ENCODE measurements at places on chromosomes 2 and 18.
A peak's percentile ranks its signal among the peaks of the same experiment; 100 is the strongest.

DNA sequence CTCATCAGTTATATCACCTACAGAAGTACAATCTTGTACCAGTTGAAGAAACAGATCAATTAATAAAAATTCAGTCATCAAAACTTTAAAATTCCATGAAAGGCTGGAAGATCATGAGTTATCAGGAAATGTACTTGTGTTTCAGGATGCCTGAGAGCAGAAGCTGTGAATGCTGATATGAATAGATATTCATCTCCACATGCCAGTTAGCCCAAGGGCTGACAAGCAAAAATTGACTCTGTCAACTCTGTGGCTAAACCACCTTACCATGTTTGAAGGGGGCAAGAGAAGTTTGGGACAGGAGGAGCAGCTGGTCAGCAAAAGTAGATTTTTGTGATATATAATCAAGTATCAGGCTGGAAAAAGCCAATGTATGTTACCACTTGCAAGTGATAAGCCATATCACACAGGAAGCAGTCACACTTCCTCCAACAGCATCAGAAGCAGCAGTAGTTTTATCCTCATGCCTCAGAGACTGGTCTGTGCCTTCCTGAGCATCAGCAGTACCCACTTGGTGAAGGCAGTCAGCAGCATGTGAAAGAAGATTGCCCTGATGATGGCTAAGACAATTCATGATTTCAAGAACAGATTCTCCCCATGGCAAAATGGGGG is 328.2 kb upstream of the CNTNAP5 start:
- no peak for DNase-seq

GRCh38 chr2:28600181-28600580 is 104.3 kb downstream of the PLB1 start:
- DNase-seq, result no peak

DNA sequence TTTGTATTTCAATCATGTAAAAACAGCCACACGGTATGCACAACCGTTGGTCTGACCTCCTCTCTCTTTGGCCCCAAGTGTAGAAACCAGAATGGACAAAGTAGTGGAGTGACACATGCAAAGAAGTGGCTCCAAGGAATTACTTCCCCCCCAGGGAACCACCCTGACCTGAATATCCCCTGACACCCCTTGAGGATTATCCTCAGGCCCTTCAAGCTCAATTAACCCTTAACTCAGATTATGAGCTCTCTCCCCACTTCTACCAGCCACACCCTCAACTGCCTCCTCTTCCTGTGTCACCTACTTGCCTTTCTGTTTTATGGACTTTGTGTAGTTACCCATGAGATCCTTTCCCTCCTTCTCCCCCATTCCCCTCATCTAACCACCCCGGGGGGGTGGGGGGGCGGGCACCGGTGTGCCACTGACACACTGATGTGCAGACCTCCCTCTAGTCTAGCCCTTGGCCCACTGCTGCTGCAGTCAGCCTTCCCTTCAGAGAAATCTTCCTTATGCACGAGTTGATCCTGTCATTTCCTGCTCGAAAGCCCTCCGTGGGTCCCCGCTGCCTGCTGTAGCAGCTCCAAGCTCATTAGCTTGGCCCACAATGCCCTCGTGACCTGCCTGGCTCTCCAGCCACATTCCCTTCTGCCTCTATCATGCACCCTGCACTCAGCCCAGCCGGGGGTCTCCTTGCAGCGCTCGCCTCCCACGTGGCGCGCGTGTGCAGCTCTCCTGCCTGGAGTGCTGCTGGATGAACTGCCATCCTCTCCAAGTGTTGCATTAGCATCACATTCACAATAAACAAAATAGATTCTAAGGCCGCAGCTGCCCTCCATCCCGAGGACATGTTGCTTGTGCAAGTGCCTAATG is 40.1 kb upstream of the TMEM177 start:
- DNase-seq, result no peak

GRCh38 chr18:12621742-12622306 is 36.1 kb downstream of the SPIRE1 start:
- DNase-seq, result no peak

- DNase-seq, result peak; percentile 90
Observed at GRCh38 chr2:230319211-230319862, 7.7 kb upstream of the SP140L start.

GRCh38 chr2:69013840-69014821 is 1.2 kb downstream of the ANTXR1 start:
- peak; percentile 15 for DNase-seq

DNA sequence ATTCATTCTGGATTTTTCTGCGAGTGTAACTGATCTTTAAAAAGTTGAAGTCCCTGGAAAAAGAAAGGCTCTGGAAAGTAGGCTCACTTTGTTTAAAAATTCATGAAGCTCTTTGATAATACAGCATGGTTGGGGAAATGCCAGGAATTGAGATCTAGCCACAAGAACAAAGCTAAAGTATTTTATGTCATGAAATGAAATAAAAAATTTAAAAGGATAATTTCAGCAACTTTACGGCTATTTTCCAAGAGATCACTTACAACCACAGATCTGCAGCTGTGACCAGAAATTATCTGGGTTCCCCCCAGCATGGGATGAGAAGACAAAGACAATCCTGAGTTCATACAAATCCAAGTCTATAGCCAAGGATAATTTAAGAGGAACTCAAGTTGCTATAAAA is 25.3 kb upstream of the RFX8 start:
- no peak for DNase-seq

GRCh38 chr2:191020742-191021381 is 6.9 kb upstream of the STAT1 start:
- peak; percentile 75 for DNase-seq

DNA sequence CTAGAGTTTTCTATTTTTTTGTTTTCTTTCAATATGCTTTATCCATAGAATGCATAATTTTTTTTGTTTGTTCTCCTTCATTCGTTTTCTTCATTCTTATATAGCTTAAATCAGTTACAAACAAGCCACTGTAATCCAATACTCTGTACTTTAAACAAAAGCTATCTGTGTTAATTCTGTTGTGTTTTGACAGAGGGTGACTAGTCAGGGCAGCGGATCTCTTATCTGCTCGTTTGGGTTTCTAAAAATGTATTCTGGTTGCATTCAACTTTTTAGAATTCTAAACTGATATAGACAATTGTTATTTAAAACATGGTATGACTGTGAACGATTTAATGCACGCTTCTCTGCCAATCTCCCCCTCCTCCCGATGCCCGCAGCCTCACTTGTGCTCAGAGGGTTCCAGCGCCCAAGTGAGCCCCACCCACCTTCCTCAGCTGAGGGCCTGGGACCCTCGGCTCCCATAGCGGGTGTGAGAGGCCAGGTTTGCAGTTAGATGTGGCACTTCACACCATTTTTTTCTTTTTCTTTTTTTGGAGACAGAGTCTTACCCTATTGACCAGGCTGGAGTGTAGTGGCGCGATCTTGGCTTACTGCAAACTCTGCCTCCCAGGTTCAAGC is 44.1 kb downstream of the NCK2 start:
- no peak for DNase-seq

- DNase-seq, result peak; percentile 36
Observed at GRCh38 chr2:168208652-168209051, 38.7 kb downstream of the STK39 start.

DNA sequence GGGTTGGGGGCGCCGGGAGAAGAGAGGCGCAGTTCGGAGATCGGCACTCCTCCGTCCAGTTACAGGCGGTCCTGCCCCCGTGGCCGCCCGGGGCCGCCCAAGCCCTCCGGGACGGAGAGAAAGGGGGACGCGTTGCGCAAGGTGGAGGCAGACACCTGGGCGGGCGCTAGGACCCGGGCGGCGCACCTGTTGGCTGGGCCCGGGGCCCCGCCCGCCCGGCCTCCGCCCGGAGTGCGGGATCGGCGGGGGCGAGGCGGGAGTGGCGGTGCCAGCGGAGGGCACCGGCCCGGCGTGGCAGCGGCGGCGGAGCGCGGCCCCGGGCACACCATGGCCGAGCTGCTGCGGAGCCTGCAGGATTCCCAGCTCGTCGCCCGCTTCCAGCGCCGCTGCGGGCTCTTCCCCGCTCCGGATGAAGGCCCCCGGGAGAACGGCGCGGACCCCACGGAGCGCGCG is at the start of gene SGPP2:
Gene SGPP2 (plus strand): TSS at position 268 of the 453 bp plus-strand sequence. CDS start 60 bp downstream, at position 328.
- no peak for DNase-seq

GRCh38 chr2:229270551-229271410 is at the start of gene PID1:
PID1 (minus strand) TSS chr2:229271287; CDS start chr2:229271043, 244 bp downstream.
- DNase-seq, result no peak
